Upper lobe of right lung (tissue), 1 donor: ENCODE measurements at places on chromosomes 1 and 21.

DNA sequence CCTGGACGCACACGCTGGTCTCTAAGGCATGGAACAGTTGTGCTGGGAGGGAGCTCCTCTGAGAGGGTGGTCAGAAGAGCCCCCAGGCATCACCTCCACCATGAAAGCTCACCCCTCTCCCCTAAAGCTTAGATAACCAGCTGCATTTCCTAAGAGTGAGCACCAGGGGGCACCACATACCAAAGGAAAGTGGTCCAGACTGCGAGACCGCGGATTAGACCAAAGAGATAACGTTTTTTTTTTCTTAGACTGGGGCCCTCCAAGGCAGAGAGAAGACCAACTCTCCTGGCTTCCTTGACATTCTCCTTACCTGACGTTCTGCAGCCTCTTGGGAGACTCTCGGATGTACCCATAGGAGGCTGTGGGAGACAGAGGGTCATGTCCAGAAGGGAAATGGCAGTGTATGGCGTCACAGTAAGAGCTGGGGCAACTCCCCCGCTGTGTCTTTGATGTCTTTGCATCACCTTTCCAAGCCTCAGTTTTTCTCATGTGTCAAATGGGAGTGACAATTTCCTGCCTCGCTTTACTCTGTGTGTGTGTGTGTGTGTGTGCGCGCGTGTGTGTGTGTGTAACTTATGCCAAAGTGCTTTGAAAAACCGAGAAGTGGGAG, 12.3 kb upstream of the IFNLR1 start:
- DNase-seq = no peak

DNA sequence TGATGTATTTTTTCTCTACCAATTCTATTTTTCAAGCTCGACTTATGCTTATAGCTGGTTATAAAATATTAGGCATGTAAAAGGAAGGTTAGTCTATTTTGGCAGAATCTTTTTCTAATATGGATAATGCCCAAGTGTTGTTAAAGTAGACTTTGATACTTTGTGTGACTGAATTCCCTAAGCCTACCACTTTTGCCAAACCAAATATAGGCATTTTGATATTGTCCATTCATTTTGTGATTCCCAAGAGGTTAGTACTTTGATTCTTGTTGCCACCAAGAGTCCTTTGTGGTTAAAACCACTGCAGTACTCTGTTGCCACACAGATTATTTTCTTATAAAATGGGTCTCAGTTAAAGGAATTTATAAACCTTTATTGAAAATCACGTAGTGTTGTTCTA, 4.2 kb downstream of the WDR3 start:
- DNase-seq = no peak

GRCh38 chr1:219385787-219386427, 212.2 kb downstream of the LYPLAL1 start:
- no peak for DNase-seq

- no peak for DNase-seq
Observed at GRCh38 chr21:18772404-18772803, 368.8 kb upstream of the TMPRSS15 start.

DNA sequence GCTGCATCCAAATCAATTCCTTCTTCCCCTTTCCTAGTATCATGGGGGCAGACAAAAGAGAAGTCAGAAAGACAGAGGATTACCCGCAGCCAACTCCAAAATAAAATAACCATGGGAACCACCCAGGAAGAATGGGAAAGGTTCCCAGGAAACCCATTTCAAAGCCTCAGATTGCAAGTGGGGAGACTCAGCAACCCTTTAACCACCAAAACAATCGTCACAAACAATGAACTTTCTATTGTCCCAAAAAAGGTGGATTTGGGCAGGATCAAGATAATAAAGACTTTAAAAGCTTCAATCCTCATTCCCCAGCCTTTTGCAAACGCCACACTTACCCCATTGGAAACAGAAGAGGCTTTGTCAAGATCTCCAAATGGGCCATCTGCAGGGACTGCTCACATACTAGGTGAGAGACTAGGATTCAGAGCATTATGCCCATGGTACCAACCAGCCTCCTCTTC, 5.1 kb downstream of the TIAM1 start:
- DNase-seq = no peak

DNA sequence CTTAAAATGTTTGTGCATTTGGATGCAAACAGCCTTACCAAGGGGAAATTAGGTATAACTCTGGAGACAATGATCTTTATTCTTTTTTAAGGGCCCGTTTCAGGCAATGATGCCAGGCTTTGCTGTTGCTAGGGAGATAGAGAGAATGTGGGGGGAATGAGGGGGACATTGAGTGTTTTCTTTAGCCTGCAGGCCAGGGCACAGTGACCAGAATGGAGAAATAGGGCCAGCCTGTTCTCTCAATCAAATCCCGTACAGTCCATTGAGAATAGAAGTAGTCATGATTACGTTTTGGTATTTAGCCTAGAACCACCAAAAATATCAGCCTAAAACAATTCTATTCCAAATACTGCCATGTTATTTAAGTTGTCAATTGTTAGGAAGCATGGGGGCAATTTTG, 49.0 kb downstream of the RGS7 start:
- no peak for DNase-seq

- no peak for DNase-seq
Observed at GRCh38 chr1:203744075-203744972, 20.7 kb upstream of the LAX1 start.

- DNase-seq = no peak
Observed at GRCh38 chr1:40732756-40733301, 41.3 kb downstream of the NFYC start.

DNA sequence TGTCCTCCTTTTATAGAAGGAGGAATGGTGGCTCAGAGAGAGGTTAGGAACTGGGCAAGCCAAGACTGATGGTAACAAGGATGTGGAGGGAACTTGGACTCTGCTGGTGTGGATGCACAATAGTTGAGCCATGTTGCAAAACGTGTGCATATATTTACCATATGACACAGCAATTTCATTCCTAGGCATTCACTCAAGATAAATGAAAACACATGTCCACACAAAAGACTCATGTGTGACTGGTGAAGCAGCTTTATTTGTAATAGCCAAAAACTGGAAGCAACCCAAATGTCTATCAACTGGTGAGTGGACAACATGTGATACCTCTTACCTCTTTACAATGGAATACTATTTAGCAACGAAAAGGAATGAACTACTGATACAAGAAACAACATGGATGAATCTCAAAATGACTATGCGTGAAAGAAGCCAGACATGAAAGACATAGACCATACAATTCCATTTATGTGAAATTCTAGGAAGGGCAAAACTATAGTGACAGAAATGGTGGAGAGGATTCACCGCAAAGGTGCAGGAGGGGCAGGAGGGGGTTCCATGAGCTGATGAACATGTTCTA, 36.2 kb downstream of the CAMK2N1 start:
- no peak for DNase-seq

- DNase-seq = peak; percentile 44
Observed at GRCh38 chr1:2788506-2789163, 12.9 kb downstream of the TTC34 start.

DNA sequence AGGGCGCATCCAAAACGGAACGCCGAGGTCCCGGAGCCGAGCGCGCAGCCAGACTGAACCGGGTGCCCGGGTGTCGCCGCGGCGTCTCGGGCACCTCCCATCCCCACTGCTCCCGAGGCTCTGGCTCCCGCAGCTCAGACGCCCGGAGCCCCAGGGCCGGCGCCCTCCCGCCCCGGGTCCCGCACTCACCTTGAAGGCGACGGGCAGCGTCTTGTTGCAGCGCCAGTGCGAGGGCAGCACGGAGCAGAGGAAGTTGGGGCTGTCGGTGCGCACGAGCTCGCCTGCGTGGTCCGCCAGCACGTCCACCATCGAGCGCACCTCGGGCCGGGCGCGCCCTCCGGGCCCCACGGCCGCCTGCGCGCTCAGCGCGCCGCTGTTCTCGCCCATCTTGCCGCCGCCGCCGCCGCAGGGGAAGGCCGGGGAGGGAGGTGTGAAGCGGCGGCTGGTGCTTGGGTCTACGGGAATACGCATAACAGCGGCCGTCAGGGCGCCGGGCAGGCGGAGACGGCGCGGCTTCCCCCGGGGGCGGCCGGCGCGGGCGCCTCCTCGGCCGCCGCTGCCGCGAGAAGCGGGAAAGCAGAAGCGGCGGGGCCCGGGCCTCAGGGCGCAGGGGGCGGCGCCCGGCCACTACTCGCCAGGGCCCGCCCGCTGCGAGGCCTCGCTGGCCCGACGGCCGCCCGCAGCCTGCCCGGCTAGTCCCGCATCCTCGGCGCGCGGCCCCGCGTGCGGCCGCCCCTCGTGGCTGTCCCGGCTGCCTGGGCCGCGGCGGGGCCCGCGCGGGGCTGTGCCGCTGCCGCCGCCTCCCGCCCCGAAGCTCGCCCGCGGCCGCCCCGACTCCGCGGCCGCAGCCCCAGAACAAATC, 447 bp downstream of the RUNX3 start:
- DNase-seq = no peak

DNA sequence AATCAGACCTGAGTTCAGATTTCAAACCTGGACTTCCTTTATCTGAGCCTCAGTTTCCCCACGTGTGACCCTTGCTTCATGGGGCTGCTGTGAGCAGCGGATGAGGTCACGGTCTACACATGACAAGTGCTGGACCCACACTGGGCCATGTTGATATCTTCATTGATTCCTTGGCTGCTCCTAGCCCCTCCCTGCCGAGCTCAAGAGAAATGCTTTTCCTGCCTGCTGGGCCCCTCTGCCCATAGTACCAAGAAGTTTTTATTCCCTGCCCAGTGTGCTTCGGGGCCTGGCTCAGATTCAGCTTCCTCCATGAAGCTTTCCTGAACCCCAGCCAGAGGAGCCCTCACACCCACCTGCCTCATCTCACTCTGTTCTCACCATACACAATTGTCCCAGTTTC, 181.6 kb downstream of the PTPRU start:
- peak; percentile 26 for DNase-seq

DNA sequence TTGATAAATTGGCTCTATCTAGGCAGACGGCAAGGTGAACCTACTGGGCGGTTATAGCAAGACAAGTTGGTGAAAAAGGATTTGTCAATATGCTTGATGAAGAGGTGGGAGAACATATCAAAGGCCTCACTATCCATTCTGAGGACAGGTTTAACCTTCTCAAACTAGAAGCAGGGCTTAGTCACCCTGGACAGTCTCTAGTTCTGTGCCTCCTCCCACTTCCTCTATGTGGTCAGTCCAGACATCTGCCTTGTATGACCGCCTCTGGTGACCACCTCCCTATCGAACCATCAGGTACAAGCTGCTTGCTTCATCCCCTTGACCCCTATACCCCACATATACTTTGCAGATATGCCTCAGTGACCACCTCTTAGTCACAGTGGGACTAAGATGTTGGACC, 2.3 kb upstream of the SCYL3 start:
- DNase-seq = no peak

DNA sequence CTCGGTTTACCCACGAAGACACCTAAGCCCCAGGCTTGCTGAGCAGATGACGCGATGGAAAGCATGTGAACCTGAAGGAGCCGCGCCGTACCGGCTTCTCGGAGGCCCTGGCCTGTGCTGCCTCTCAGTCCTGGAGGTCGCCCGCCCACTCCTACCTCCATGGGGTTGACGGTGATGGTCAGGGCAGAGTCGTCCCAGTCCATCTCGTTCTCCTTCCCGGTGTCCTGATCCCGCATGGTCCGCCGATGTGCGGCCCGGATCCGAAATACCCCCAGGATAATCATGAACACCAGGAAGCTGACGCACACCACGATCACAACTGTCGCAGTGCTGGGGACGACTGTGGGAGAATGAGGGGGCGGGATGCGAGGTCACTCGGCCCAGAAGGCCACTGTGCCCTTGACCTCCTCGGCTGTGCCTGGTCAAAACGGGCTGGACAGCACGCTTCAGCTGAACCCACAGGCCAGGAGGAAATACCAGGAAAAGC, 79.6 kb downstream of the PIK3CD start:
- no peak for DNase-seq

DNA sequence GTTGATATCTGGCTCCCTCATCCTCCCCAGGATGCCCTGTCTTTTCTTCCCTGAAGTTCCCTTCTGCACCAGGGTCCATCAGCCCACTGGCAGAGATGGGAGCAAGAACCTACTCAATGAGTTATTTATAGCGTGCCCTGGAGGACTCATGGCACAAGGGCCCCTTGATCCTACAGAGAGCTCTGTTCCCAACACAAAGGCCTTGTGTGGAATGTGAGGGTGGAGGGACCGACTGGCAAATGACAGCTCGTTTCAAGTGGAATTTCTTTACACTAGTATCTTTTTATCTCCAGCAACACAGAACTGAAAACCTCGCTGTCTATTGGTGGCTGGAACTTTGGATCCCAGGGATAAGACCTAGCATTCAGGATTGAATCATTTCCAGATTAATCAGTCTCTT, 22.4 kb downstream of the CHI3L2 start:
- DNase-seq = no peak

- DNase-seq = no peak
Observed at GRCh38 chr1:51957618-51958017, 32.9 kb downstream of the RAB3B start.

- no peak for DNase-seq
Observed at GRCh38 chr1:68281946-68282615, 49.8 kb upstream of the WLS start.

GRCh38 chr1:184152434-184152898, 100.9 kb downstream of the TSEN15 start:
- DNase-seq = no peak

GRCh38 chr1:3306583-3307291, 147.7 kb upstream of the ARHGEF16 start:
- DNase-seq = no peak

DNA sequence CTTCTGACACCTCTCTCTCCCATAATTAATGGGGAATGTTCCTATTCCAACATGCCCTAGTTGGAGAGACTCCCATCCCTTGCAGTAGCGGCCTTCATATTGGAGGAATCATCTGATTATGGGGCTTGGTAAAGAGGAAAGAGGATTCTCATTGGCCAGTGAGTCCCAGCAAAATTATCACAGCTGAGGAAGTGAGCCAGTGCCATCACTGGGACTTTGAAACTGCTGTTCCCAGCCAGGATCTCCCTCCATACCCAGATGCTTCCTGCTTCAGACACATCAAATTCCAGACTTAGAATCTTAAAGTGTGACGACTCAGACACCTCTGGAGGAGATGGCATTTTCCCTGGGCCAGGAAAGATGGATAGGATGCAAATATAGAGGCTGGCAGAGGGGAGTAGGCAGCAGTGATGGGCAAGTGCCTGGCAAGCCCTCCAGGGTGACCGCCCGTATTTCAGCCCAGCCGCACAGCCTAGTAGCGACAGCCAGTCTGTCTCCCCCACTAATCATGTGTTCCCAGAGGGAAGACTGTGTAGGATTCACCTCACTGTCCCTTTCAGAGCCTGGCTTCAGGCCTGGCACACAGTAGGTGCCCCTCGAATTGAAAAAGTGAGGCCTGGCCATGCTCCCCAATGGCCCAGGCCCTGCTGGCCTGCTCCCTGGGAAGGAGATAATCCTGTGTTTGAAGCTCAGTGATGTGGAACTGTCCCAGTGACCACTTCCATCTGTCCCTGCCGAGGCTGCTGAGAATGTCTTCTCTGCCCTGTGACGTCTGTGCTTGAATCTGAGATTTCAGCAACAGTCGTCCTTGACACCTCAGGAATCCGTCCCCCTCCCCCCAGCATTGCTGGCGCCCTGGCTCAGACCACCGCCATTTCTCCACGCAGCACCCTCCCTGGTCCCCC, 41.2 kb upstream of the MAGOH start:
- no peak for DNase-seq

- no peak for DNase-seq
Observed at GRCh38 chr1:109198043-109198695, 15.5 kb upstream of the SARS1 start.
